ENCODE measurements at places on chromosomes 12 and 14.

DNA sequence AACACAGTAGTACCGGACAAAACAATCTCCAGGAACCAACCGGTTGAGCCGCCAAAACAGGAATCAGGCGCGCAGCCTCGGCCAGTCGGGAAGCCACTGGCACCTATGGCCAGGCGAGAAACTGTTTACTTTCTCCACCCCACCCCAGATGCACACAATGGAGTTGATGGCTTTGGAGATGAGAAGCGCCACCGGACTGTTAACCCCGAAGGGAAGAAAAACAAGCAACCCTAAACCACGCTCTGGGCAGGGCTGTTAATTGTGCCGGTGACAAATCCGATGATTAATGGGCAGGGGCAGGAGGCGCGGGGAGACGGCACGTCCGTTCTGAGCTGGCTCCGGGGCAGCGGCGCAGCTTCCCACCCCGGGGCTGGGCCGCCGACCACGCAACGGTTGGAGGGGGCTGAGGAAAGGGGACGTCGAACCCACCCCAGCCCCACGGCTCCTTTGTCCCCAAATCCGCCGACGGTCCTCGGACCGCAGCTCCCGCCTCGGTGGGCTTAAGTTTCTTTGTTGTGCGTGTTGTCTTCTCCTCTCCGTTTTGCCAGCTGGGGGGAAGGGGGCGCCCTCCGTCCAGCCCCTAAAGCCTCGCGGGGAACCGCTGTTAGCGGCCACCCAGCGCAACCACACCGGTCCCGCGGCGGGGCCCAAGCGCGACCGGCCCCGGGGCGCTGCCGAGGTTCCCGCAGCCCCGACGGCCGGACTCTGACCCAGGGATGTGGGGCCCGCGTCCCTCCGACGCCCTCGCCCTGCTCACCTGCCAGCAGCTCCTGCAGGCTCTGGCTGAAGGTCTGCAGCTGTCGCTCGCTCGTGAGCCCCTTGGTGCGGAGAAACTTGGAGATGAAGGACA lies 790 bp downstream of the BTG1 start:
- DNase-seq: peak; percentile 65

DNA sequence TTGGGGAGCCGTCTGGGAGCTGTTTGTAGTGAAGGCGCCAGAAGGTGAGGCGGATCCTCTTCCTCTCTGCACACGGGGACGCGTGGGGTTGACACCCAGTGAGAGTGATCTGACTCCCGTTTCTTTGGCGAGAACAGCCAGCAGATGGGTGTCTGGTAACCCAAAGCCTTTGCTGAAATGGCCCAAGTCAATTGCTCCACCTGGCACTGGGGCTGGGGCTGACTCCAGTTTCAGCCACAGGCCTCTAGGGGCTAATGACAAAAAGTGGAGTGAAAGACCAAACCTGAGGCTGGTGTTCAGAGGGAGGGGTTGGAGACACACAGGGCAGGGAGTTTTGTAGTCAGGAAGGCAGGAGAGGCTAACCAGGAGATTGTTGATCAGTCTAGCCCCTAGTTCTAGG lies 87.0 kb downstream of the FRMD6 start:
- no peak for DNase-seq

GRCh38 chr12:122374707-122375106 lies 47.8 kb downstream of the CLIP1 start:
- DNase-seq: no peak

DNA sequence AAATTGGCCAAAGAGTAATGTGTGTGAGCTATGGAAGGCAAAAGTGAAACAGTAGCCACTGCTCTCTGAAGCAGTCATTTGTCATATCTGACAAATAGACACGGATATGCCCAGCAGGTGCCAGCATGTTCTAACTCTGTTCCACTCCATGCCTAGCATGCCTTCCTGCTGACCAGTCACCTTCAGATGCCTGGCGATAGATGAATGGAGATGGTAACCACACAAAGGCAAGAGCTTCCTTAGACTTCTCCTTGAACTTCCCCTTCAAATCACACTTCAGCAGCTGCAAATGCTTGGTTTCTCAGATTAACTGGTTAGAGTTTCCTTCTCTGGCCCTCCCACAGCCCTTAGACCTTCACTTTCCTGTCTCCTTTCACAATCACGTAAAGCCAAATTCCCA lies 429.9 kb downstream of the DAD1 start:
- DNase-seq: no peak

GRCh38 chr12:74418573-74418972 lies 119.1 kb upstream of the ATXN7L3B start:
- DNase-seq: no peak

GRCh38 chr14:76023757-76024156 lies 38.2 kb downstream of the IFT43 start:
- DNase-seq: no peak

DNA sequence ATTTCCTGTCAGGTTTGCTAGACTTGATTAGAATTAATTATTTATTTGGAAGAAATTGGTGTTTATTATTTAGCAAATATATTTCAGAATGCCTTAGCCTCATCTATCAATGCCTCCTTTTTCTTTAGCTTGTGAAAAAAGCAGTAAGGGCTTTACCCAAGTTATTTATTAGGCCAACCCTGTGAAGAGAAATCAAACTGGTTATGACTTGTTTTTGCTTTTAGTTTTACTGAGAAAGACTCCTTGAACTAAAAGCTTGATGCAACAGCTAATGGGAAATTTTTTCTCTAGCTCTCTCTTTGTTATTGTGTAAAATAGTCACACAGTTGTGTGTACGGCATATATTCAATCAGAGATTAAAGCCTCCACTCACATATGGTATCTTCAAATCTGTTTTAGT lies 306.8 kb downstream of the DIO2 start:
- no peak for DNase-seq

- no peak for DNase-seq
These were observed 41.4 kb downstream of the C14orf132 start for GRCh38 chr14:96080571-96080970.

GRCh38 chr12:58095002-58095401 lies 153.6 kb downstream of the ATP23 start:
- DNase-seq: no peak

DNA sequence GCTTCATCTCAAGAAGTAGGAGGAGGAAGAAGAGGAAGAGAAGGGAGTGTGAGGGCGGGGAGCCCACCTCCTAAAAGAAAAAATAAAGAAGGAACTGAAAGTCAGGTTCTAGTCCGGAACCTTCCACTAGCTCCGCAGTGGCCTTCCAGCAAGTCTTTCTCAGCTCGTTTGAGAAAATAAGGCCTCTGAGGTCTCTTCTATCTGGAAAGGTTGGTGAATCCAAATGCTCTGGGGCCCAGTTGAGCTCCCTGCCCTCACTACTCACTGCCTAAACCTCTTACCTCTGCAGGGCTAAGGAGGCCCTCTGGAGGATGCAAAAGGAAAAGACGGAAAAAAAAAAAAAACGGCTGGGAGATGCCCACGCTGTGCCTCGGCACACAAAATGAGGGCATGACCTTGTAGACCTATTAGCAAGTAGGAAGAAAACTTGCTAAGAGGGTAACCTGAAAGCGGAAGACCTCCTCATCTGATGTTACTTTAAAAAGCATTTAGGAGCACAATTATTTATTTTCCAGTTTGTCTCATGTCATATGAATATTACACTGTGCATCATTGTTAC lies 35.9 kb downstream of the FBLN5 start:
- peak; percentile 52 for DNase-seq

DNA sequence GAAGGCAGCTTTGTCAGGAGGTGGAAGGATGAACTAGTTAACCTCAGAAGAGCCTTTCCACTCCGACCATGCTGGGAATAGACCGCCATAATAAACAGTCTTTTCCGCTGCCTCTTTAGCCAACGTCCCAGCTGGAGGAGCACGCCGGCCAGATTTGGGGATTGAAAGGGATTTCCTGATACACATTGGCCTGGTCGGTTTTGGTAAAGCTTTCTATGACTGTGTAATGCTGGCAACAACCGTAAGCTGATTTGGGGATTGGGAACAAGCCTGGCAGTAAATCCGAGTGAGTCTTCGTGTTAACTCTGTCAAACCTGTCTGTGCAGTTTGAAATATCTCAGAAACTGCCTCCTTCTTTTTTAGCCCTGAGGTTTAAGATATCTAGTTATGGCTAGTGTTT lies 87.0 kb downstream of the DAD1 start:
- no peak for DNase-seq

GRCh38 chr14:77069551-77069950 lies 28.5 kb upstream of the CIPC start:
- DNase-seq: no peak

DNA sequence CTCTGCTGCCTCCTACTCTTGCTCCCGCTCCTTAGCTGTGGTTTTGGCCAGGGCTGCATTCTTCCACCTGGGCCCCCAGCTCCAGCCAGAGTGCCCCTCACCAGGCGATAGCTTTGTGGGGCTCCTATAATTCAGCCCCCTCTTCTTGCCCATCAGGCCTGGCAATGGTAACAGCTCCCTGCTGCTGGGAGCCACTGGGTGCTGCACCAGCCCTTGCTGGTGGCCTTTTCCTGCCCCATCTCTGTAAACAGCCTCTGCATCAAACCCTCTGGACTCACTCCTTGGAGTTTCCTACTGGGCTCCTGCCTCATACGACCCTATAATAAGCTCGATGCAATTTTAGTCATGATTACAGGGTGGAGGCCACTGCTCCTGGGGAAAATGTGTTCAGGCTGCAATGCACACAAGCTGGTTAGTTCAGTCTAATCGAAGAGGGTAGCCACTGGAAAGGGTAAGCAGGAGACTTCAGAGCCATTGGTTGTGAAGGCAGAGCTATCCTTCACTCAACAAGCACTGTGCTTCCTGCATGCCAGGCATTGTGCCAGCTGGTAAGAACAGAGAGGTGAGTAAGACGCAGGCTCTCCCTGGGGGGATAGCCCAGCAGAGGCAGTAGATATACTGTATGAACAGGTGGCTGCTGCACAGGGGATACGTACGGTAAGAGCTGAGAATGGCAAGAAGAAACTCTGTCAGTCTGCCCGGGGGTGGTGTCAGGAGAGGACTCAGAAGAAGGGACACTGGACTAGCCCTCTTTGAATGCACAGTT lies 24.7 kb downstream of the CLMN start:
- peak; percentile 84 for DNase-seq

DNA sequence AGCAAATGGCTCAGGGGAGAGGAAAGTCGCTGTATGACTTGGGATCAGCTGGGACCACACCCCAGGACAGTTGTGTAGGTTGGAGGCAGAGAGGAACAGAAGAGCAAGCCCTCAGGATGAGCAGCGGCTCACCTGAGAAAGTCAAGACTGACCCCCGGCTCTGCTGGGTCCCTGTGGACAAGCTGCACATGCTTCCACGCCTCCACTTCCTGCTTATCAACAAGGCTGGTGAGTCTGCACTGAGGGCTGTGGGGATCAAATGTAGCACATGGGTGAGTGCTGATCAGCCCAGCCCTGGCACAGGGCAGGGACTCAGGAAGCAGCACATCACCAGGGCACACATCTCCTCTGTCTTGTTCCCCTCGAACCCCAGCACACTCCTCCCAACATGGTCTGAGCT lies 92.1 kb downstream of the CHGA start:
- no peak for DNase-seq

GRCh38 chr12:126747530-126748149 lies 1519.3 kb upstream of the TMEM132C start:
- peak; percentile 16 for DNase-seq

DNA sequence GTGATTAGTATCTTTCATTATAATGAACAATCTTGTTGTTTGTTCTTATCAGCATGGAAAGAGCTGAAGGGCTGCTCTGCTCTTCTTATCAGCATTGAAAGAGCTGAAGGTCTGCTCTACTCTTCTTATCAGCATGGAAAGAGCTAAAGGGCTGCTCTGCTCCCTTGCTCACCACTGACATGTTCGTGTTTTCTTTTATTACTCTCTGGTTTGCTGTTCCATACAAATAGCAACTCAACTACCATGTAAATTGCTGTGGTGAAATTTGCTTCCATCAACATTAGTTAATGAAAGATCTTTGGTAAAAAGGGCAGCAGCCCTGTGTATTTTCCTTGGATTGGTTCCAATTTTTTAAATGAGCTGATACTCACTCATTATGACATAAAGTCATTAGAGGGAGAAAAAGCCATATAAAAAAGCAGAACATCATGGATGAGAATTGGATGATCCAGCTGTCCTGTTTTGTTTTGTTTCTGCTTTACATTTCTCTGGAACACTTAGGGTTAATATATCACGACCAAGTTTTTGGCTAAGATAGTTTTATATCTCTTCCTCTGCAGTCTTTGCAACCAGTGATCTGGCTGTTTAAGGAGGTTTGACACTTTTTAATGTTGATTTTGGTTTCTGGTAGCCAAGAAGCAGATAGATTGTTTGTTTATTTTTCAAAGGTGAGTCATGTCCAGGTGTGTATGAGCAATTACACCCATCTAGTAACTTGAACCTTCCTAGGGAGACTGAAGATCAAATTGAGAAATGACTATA lies 356.6 kb downstream of the CEP128 start:
- peak; percentile 49 for DNase-seq

GRCh38 chr12:124469193-124469888 lies 98.1 kb downstream of the NCOR2 start:
- DNase-seq: peak; percentile 23

DNA sequence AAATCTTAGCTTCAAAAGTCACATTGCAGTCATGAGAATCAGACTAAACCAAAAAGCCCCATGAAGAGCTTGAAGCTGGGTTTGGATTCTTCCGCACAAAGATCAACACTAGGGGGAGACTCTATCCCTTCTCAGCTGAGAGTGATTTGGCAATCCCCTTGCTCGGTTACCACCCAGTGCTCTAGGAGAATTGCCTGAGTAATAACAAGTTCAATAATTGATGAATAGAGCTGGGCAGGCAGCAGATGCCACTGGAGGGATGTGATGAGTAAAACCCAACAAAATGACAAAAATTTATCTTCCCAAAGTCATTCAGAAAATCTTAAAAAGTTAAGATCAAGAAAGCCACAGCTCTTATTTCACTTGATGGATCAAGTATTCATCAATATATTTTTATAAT lies 185.6 kb upstream of the ARID2 start:
- peak; percentile 87 for DNase-seq

GRCh38 chr14:91114079-91115065 lies 499 bp downstream of the DGLUCY start:
- DNase-seq: peak; percentile 65

DNA sequence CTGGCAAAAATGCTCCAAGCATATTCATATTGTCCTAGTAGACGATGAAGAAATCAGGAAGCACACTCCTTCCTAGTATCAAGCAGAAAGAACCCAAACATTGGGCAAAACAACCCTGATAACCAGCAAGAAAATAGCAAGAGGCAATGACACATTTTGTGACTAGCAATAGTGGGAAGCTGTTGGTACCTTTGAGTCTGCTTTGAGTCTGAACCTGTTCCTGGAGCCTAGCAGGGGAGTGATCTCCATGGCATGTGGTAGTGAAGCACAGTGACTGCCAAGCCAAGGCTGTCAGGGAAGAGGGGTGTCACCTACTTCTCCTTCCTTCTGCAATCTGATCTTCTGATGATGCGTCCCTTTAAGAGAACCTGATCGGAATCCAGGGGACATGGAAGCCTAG lies 533.9 kb downstream of the VRK1 start:
- DNase-seq: no peak

- no peak for DNase-seq
These were observed 118.9 kb downstream of the SLC35F4 start for GRCh38 chr14:57747036-57747435.

Data from fibroblast of mammary gland (primary cell).